NCI-H526 (cell line): ENCODE measurements at places on chromosomes 7 and 10.

- DNase-seq = no peak
Measured at GRCh38 chr7:75578081-75578480, 86.0 kb downstream of the SPDYE5 start.

DNA sequence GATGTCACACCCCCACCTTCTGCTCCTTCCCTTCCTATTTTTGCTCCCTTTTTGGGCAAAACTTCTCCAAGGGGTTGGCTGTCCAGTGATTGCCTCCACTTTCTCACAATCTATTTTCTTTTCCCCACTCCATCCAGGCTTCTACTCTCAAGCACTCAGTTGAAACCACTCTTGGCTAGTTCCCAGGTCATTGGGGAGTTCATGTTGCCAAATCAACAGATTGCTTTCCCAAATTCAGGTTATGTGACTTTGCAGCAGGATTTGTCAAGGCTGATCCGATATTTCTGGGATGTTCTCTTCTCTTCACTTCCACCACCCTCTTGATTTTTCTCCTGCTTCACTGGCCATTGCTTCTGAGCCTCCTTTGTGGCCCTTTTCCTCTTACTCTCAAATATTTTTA, 258.7 kb upstream of the SLC26A5 start:
- DNase-seq = no peak

- DNase-seq = no peak
Measured at GRCh38 chr10:99921948-99922347, 87.8 kb downstream of the DNMBP start.

- DNase-seq = peak; percentile 42
Measured at GRCh38 chr7:44580945-44581878, 819 bp downstream of the TMED4 start.

DNA sequence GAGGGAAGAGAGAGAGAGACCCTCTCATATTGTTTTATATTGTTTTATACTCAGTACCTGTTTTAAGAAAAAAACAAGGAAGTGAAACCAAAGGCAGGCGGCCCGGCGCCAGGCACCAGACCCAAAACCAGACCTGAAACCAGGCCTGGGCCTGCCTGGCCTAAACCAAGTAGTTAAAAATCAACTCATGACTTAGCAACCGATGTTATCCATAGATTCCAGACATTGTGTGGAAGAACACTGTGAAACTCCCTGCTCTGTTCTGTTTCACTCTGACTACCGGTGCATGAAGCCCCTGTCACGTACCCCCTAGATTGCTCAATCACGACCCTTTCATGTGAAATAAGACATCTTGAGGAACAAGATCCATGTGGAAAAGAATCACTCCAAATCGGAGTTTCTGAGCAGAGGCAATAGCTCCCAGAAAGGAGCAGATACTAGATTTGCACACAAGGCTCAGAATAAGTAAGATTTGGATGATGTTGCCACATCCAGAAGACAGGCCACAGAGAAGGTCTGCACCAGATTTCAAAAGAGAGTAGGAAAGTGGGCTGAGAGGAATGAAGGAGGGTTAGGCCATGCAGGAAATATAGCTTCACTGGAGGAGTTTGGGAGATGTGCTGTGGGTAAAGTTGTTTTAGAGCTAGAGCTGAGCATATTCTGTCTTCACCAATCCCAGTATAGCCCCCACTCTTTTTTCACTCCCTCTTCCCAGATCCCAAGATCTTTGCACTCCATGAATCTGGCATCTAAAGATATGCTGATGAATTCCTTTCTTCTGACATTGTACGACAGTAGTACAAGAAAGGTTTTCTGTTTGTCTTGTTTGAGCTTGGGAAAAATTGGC, 8.8 kb upstream of the ZNF248 start:
- no peak for DNase-seq

GRCh38 chr10:66852811-66853210, 73.0 kb upstream of the LRRTM3 start:
- DNase-seq = no peak

DNA sequence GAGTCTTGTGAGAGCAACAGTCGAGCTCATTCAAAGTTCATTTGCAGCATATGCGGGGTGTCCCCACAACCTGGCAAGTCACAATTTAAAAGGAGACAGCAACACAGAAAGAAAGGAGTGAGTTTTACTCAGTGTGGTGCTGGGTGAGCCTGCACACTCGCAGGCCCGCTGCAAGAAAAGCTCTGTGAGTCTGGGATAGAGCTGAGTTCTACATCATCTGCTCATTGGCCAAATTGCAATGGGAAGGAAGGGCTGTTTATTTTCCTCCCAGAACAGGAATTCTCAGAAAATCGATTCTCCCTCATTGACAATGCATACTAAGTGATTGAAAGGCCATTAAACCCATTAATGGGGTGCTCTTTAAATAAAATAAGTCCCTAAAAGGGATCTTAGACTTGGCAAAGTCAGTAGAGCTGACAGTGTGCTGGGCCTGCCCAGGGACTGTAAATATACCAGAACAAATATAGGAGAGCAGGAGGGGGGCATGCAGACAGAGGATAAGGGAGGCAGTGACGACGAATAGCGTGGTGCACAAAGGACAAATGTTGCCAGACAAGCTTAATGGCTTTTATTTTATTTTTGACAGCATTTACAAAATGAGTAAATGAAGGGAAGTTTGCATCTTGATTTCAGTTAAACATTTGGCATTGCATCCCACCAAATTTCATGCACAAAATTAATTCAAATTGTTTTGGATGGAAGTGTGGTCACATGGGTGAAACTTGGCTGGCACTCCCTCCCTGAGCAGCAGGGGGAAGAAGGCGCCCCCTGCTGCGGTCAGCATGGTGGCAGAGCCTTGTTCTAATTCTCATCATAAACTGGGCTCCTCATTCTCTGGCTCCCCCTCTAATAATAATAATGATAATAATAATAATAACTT, 215.7 kb downstream of the SNX10 start:
- DNase-seq = no peak

DNA sequence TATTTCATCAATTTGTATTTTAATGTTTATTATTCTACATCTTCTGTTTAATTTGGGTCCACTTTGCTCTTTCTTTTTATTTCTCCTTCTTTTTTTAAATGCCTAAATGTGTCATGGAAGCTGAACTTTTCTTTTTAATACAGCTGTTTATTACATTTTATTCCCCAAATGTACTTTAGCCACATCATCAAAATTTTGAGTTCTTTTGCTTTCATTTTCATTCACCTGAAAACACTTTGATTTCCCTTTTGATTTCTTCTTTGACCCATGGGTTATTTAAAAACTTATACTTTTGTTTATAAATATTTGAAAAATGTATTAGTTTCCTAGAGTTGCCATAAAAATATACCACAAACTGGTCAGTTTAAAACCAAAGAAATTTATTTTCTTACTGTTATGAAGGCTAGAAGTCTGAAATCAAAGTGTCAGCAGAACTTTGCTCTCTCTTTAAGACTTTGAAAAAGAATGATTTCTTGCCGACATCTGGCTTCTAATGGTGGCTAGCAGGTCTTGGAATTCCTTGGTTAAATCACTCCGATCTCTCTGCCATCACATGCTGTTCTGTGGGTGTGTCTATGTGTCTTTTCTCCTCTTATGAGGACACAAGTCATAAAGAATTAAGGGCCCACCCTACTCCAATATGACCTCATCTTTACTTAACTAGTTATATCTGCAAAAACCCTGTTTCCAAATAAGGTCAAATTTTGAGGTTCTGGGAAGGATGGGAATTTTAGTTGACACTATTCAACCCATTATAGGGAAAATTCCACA, 225.5 kb downstream of the ANKRD7 start:
- no peak for DNase-seq

DNA sequence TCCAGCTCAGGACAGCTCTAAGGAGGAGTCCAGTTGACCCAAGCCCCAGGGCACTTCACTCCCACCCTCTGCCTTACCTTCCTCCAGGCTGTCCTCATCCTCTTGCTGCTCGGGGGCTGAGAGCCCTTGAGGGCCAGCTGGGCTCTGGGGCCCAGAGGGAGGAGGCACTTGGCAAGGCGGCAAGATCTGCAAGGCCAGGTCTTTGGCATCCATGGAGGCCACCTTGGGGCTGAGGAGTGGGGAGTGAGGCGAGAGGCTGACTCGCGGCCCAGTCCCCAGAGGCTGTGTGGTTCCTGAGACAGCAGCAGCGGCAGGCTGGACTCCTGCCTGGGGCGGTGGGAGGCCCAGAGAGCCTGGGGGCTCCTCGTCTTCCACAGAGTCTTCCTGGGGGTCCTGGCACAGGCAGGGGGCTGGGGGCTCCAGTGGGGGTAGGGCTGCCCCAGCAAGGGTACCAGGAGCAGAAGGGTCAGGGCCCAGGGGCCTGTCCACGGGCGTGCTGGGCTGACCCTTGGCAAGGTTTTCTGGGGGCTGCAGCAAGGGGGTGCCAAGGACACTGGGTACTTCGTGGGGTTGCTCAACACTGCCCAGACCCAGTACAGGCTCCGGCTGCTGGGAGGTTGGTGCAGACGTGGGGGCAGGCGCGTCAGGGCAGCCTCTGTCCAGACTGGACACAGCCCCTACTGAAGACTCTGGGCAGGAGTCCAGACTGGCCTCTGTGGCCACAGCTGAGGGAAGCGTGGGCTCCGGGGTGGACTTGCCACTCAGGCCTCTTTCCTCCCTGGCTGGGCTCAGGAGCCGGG, 6.5 kb downstream of the NACAD start:
- no peak for DNase-seq

DNA sequence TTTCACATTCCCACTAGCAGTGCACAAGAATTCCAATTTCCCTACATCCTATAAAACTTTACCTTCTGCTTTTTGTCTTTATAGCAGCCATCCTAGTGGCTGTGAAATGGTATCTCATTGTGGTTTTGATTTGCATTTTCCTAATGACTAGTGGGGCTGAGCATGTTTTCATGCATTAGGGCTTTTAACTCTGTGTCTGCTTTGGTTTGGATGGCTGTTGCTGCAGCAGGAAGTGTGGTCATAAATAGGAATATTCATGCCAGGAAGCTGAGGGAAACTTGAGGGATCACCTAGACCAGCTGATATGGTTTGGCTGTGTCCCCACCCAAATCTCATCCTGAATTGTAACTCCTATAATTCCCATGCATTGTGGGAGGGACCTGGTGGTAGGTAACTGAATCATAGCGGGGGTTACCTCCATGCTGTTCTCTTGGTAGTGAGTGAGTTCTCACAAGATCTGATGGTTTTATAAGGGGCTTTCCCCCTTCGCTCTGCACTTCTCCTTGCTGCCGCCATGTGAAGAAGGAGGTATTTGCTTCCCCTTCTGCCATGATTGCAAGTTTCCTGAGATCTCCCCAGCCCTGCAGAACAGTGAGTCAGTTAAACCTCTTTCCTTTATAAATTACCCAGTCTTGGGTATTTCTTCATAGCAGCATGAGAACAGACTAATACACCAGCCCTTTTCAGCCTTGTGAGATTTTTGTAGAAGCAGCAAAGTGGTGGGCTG, 181.8 kb upstream of the PITRM1 start:
- peak; percentile 71 for DNase-seq

GRCh38 chr10:33332183-33333065, 2.0 kb downstream of the NRP1 start:
- peak; percentile 10 for DNase-seq

- no peak for DNase-seq
Measured at GRCh38 chr7:99996755-99997544, 18.4 kb upstream of the ZKSCAN1 start.

DNA sequence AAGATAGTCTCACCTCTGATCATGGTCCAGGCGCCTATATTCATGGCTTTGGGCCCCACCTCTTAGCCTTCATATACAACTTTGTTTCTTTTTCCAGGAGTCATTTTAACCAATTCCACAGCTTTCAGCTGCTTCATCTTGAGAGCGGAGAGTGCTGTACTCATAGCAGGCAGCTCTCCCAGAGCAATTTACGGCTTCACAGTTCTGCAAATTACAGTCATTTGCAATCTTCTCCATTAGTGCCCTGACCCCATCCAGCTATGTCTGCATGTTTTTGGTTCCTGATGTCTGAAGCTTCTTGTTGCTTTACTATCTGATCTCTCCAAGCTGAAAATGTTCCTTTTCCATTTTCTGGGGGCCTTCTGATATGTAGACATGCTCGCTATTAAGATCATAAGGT, 18.0 kb upstream of the MEST start:
- no peak for DNase-seq

DNA sequence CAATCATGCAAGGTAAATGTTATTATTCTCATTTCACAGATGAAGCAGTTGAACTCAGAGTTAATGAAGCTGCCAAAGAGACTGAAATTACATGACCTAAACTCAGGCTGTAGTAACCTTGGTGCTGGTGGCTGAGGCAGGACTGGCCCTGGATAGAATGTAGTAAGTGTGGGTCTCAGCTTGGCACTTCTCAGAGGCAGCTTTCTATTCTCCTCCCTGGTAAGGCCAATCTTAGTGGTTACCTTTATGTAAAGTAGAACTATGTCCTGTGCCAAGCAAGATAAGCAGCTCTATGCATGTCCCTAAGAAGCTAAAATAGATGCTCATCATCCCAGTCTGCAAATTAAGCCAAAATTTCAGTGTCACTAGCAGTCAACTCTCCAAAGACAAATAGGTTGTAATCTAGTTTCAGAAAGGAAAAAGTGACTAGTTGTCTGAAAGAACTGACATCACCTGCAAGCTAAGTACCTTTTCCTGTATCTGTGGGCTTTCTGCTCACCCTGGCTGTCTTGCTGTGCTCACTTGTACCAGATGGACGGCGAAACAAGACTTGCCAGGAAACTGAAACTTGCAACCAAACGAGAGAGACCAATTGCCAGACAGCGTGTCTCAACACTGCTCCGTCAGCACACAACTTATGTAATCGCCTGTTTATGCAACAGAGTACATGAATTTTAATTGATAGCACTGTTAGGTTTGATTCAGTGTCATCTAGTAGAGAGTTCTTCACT, 43.7 kb downstream of the CH25H start:
- DNase-seq = no peak

- DNase-seq = no peak
Measured at GRCh38 chr10:6445671-6446316, 134.3 kb downstream of the PRKCQ start.

DNA sequence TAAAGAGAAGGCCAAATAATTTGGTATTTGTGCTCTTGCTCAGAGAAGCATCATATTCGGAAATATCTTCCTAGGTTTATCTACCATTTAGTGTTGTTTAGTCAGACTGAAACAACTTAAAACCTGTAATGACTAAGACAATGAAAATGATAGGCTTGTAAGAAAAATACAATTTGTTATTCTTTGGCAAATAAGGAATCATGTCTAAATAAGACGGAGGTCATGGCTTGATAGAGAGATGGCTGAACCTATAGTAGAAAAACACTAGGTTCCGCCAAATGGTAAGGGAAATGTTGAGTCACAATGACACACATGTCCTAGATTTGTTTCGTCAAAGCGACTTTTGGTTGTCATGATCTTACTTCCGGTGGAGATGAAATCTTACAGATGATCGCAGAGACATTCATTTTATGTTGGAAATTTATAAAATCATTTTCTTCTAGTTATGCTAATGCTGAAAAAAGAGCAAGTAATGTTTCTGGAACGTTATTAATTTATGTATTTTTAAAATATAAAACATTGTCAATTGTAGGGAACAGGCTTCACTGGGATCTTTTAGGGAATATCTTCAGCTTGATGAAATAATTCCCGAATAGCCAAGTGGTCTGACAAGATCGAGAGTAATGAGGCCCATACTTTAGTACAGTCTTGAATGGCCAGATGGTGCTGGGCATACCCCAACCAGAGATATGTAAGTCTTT, 1.0 kb downstream of the SRGN start:
- no peak for DNase-seq
